ENCODE measurements at places on chromosomes 3 and 15.

- no peak for DNase-seq
Observed at GRCh38 chr15:71761649-71762048, 48.7 kb upstream of the NR2E3 start.

DNA sequence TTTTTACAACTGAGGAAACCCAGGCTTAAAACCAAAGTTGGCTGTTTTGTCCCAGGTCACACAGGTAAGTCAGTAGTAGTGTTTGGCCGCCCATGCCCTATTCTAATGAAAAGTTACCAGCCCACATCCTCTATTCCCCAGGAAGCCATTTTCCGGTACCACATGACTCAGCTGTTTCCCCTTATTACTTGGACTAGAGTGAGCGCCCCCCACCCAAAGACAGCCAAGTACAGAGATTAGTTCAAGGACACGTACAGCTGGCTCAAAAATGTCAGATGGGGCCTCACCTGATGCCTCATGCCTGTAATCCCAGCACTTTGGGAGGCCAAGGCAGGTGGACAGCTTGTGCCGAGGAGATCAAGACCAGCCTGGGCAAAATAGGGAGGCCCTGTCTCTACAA lies 8.5 kb upstream of the KLHL6 start:
- DNase-seq = no peak

DNA sequence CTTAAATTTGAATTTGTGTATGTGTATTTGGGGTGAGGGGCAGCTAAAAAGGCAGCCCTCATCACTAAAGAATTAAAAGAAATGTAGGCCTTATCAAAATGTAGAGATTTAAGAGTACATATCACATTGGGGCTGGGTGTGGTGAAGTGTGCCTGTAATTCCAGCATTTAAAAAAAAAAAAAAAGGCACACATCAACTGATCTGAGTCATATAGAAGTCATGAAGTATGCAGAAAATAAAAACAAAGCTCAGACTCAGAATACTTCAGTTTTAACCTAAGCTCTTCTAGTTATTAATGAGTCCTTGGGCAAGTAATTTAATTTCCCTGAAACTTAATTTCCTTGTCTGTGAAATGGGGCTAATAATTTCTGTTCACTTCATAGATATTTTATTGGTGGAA lies 31.6 kb downstream of the SLC24A1 start:
- no peak for DNase-seq

DNA sequence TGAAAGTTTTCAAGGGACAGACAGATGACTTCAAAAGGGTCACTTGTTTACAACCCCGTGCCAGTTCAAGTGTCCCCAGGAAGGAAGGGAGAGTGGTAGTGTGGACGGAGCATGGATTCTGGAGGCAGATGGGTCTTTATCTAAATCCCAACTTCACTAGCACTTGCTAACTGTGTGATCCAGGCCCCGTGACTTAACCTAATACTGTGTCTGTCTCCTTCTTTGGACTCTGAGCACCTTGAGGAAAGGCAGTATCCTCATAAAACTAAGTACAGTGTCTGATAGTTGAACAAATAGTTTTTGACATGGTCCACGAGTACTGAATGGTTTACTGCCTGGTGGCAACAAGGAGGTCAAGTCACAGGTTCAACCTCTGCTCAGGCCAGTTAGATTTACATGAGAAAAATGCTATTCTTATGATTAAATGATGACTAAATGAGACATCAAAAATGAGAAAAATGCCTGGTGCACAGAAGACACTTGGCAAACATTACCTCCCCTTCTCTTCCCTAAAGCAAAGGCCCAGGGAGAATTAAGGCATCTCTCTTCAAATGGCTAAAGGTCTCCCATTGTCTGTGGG lies 48.9 kb downstream of the ABCC5 start:
- no peak for DNase-seq

DNA sequence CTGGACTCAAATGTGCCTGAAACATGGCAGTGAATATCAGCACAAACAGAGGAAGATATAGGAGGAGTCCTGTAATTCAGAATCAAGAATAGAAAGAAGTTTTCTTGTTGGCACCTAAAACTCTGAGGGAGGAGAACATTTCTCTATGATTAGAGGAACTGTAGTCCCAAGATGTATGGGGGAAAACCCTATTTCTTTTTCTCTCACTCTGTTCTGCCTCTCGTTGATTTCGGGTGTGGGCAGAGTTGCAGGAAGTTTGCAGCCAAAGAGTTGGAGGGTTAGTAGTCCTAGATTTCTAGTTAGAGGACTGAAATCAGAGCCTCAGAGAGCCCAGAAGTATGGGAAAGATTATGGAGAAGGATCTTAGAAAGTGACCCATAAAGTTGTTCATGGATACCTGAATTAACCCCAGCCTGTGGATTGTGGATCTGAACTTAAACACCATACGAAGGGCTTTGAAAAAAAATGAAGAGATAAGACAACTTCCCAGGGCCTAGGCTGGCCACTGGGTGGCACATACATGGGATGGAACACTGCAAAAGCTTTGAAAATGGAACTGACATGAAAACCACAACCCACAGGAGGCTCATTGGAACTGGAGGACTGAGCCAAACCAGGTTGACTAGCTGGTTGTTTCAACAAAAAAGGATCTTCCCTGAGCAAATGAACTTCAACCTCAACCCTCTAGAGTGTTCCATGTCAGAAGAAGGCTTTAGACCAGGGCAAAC lies 34.6 kb downstream of the FMN1 start:
- no peak for DNase-seq

DNA sequence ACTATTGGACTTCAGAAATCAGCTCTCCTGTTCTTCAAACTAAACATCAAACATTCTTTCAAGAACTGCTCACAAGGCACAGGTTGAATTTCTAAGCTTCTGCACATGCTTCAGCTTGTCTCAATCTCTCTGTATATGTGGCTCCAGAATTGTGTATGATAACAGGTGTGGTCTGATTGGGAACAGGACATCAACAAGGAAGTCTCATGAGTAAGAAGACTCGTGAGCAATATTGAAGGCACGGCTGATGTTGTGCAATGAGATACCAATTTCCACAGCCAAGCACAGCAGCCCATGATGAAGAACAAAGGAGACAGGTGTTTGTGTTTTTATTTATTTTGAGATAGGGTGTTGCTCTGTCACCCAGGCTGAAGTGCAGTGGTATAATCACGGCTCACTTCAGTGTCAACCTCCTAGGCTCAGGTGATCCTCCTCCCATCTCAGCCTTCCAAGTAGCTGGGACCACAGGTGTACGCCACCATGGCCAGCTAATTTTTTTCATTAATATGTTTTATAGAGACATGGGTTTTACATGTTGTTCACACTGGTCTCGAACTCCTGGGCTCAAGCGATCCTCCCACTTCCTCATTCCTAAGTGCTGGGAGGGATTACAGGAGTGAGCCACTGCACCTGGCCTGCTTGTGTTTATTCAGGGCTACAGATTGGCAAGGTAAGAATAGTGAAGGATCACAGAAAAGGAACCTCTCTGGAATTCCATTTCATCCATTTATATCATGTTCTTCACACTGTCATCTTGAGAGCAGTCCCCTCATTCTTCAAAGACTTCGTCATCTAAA lies 32.2 kb upstream of the ABHD17C start:
- DNase-seq = no peak

- DNase-seq = no peak
Observed at GRCh38 chr15:70426096-70426821, 328.5 kb upstream of the TLE3 start.
